ENCODE measurements at places on chromosomes 16 and 17. TPM values are rescaled to one million over a fixed set of nuclear protein-coding genes. Genes with fewer than 3 reads are reported as not detected.

PALB2 gene
- 24.0 TPM for total RNA-seq

IL17C gene
- not detected for total RNA-seq

EVPLL gene
- not detected for total RNA-seq

C17orf78 gene
- not detected for total RNA-seq

CD79B gene
- not detected for total RNA-seq

FADS6 gene
- not detected for total RNA-seq

DNA sequence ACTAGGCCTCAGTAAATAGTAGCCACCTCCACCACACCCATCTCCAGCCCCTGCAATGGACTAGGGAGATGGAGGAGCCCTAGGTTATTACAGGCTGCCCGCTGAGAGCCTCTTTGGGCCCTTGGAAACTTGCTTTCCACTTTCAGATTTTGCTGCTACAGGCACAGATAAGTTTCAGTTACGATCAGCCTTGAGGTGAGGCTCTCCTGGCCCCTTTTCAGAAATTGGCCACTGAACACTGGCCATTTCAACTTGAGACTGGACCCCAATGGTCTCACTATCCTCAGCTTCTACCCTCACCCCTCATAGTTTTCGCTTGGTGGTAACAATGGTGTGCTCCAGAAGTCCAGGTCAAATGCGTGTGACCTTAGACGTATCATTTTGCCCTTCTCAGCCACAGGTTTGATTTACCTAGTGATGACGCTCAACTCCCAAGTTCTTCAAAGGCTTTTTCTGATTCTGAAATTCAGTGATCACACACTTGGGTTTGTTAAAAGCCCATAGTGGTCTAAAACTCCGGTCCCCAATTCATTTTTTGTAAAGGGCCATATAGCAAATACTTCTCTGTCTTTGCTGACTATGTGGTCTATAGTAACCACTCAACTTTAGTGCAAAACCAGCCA lies 1.0 kb downstream of the PMM2 start:
- no peak for DNase-seq

GRCh38 chr17:66712453-66712852 lies 122.5 kb upstream of the CACNG5 start:
- DNase-seq = no peak

DNA sequence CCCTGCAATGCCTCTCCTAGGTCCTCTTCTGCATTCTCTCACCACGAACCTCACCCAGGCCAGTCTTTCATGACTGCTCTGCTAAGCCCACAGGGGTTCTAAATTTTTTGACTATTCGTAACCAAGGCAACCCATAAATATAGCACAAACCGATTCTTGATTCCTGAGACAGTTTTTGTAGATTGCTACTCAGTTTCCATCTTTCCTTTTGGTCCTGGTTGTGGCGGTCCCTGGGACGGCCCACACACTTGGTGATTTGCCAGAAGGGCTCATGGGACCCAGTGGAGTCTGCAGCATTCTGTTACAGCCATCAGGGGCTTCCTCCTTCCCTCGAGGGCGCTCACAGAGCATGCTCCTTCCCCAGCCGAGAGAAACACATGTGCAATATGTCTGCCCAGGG lies 23.4 kb upstream of the MGAT5B start:
- DNase-seq = no peak

GRCh38 chr17:42071810-42072209 lies 21.4 kb upstream of the C17orf113 start:
- DNase-seq = no peak

GRCh38 chr17:79993390-79994227 lies 42.1 kb downstream of the TBC1D16 start:
- peak; percentile 85 for DNase-seq

- no peak for DNase-seq
Observed at GRCh38 chr16:55605754-55606336, 39.4 kb downstream of the CAPNS2 start.

- DNase-seq = no peak
Observed at GRCh38 chr16:2339521-2340484, 725 bp downstream of the ABCA3 start.

DNA sequence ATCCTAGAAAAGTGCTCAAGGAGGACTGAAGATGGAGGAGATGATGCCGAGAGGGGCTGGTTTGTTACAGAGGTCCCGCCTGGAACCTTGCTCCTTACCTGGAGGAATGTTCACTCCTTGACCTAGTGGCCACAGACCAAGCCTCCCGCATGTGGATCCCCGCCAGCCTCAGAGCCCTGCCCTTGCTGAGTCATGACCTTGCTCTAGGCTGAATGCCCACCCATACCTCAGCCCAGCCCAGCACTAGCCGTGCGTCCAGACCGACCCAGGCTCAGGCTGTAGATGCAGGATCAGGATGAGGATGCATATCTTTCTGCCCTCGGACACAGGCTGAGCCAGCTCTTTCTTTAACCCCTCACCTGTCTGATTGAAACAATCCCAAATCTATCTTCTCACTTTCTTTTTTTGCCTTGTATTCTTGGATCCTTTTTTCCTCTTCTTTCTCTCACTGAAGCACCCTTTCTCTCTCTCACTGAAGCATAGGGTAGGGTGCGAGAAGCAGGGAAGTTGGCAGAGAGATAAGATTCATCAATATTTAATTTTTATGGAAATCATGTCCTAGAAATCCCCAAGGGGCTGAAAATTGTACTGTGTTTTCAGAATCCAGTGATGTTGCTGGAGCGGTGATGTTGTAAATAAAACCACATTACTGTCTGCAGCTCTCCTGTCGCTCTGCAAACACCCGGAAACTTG lies 34.9 kb downstream of the WSCD1 start:
- no peak for DNase-seq

GRCh38 chr16:67356396-67356795 lies 29.8 kb downstream of the LRRC36 start:
- no peak for DNase-seq

DNA sequence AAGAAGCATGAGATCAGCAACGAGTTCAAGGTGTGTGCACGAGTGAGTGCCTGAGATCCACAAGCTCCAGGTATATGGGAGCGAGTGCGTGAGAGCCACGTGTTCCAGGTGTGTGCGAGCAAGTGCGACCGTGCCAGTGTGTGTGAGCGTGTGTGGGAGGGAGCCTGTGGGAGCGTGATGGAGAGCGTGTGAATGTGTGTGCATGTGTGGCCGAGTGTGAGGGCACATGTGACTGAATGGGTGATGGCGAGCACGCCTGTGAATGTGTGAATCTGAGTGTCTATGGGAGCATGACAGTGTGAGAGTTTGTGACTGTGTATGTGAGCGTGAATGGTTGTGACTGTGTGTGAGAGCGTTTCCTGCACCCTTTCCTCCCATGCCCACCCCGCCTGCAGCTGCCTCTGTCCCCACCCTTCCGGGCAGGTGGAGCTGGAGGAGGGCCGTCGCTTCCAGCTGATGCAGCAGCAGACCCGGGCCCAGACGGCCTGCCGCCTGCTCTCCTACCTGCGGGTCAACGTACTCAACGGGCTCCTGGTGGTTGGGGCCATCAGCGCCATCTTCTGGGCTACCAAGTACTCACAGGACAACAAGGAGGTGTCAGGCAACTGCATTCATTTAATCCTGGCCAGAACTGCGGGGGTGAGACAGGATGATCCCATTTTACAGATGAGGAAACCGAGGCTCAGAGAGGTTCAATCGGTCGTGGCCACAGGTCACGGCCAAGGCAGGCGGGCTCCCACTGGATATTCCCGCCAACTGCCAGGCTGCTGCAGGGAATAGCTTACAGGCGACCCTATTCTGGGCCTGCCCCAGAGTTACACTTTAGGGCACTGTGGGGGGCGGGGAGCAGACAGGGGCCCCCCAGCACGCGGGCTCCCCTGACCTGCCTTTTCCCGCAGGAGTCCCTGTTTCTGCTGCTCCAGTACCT lies 3.7 kb downstream of the TMC8 start:
- DNase-seq = peak; percentile 15

DNA sequence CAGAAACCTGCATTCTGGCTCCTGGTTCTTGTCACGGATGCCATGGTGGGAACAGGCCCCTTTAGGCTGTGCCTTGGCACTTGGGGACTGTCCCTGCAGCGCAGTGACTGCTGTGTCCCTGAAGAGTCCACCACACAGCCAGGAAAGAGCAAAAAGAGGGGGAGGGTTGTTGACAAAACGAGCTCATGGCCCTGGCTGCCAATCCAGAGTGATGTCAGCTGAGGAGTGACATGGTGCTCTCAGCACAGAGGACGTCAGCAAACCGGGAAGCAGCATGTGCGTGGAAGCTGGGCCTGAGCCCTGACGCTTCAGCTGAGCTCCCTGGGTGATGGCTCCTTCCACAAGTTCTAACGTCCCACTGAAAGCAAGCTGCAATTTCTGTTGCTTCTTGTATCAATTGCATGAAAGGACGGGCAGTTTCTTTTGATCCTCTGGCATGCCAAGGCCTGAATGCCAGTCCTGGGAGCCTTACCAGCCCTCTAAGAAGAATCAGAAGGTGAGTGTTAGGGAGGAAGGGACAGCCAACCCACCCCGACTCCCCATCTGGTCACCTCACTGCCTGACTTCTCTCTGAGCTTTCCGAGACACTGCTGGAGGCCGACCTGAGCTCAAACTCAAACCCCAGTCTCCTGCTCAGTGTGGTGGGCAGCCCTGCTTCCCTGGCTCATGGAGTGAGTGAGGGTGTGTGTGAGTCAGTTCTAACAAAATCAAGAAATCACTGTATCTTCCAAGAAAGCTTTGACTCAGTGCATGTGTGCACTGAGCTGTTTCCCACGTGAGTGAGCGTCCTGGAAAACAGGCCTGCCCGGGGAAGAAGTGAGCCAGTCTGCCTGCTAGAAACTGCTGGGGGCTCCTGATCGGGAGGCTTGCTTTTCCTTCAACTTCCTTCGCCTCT lies 14.7 kb upstream of the WNT3 start:
- DNase-seq = peak; percentile 19

- no peak for DNase-seq
Observed at GRCh38 chr16:24841291-24841690, 4.5 kb upstream of the SLC5A11 start.

DNA sequence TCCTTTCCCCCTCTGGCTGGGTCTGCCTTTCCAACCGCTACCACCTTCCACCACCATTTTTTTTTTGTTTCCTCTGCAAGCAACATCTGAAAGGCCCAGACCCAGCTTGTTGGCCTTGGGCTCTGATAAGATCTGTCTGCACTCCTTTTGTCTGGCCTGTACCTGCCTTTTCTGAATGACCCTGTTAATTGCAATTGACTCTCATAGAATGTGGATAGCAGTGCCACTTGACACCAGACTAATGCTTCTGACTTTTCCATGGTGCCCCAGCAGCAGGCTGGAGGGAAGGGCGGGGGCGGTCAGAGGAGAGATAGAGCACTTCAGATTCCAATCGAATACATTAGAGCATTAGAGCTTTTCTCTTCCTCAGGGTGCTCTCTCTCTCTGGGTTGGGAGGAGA lies 538.9 kb downstream of the WWOX start:
- no peak for DNase-seq

- DNase-seq = peak; percentile 40
Observed at GRCh38 chr17:77999413-78000173, 41.1 kb downstream of the TNRC6C start.

- DNase-seq = peak; percentile 66
Observed at GRCh38 chr16:81004646-81005353, 1.9 kb downstream of the CMC2 start.

- no peak for DNase-seq
Observed at GRCh38 chr17:73138541-73139138, 26.2 kb upstream of the SSTR2 start.

DNA sequence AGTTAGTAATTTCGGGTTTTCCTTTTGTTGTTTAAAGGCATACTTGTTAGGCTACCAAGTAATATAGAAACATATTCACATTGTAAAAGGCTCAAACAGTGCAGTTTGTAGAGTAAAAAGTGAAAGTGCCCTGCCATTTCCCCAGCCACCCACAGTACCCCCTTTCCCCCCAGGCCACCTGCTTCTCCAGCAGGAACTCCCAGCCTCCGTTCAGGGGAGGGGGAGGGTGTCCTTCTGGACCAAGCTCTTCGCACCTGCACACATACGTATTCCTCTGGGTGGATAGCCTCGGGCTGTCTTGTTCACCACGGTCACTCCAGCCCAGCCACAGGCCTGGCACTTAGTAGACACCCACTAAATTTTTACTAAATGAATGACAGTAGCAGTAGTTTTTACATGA lies 144.5 kb downstream of the CLEC16A start:
- no peak for DNase-seq

DNA sequence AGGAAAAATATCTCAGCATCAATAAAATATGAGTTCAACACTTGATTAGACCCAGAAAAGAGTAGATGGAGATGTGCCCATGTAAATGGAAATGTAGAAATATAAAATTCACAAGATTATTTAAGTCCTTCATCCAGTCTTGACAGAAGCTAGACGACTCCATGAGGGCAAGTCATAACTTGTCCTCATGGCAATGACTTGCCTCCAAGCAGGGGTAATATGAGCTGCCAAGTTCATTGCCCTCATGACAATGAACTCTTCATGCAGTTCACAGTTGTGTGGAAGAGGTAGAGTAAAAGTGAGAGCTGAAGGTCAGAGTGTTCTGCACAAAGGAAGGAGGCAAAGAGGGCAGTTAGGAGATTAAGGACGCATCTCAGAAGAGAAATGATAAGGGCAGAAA lies 22.3 kb downstream of the CDH11 start:
- DNase-seq = no peak

DNA sequence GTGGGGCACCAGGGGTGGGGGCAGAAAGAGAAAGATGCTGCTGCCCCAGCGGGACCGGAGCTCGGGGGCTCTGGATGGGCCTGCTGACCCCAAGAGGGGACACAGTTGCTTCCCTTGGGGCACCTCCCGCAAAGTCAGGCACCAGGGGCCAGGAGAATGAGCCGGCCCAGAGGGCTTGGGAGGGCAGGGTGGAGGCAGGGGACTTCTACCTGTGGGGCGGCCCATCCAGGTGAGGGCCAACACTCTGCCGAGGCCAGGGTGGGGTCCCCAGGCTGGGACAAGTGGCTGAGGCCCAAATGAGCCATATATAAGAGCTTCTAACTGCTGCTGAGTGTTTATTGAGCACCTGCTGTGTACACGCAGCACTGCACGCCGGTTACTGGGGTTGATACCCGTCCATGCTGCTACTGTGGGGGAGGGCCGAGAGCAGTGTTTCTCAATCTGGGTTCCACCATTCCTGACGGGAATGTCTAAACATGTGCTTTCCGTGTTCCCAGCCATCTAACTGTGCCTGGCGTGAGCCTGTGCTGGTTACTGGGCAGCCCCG lies 211.7 kb upstream of the GSE1 start:
- DNase-seq = no peak

DNA sequence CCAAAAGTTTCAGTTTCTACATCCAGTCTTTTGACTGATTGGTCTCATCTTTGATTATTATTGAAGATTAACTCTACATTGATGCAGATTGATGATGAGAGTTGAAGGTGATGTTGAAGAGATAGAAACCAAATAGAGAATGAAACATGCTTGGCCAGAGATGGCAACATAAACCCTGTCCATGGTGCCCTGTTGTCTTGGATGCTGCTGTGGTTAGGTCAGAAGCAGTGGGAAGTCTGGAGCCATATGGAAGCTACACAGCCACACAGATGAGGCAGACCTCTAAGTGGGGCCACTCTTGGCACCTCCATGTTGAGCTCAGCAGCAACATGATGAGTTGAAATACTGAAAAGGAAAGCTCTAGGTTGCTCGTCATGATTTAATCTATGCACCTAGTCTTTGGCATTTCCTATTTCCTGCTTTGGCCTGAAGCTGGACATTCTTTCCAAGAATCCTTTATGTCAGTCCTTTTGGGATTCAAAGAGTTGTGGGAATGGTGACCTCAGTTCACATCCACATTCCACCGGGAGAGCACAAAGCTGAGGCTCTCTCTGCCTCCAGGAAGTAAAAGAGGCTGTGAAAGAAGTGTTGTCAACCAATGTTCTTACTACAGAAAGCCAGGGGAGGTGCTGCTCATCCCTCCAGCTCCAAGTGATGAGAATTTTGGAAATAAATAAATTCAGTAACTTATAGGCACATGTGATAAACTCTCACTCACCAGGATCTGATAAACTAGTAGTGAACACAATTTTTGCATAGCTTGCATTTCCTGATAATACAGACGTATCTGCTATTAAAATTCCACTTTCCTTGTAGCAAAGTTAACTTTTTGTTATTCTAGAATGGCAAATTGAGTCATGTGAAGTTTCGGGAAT lies 127.7 kb upstream of the MAF start:
- no peak for DNase-seq
